ENCODE measurements at places on chromosomes 1 and 21.

- no peak for DNase-seq
These were observed 16.8 kb upstream of the FOXE3 start for GRCh38 chr1:47399138-47399845.

GRCh38 chr1:16249596-16250241 is 12.7 kb upstream of the CPLANE2 start:
- DNase-seq: no peak

GRCh38 chr21:37168666-37169065 is 95.6 kb downstream of the TTC3 start:
- DNase-seq: no peak

GRCh38 chr1:180930687-180931086 is 18.0 kb downstream of the KIAA1614 start:
- DNase-seq: no peak

DNA sequence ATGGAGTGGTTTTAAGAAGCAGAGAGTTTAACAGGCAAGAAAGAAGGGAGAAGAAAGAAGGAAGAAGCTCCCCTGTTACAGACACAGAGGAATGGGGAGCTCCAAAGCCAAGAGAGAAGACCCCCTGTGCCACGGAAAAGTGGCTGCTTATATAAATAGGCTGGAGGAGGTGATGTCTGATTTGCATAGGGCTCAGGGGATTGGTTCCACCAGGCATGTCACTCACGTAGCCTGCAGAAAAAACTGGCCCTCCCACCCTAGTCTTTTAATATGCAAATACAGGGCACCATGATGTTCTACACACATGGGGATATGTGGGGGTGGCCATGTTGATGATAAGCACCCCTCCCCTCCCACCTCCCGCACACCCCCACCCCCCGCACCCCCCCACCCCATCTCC is 99.6 kb downstream of the ETS2 start:
- no peak for DNase-seq

DNA sequence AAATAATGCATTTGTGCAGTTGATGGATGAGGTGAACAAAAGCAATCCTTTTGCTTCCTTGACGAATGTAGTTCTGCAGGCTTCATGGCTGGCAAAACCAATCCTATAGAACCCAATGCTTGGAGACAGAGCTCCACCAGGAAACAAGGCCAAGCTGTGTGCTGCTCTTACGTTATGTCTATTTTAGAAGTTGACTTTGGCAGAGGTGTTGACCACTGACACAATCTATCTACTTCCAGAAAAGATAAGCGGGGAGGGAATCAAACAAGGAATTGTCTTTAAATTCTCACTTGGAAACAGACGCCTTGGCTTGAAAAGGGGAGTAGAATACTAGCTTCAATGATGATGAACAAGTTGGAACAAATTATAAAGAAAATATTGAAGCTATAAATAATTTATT is 211.2 kb downstream of the SETD4 start:
- DNase-seq: no peak

DNA sequence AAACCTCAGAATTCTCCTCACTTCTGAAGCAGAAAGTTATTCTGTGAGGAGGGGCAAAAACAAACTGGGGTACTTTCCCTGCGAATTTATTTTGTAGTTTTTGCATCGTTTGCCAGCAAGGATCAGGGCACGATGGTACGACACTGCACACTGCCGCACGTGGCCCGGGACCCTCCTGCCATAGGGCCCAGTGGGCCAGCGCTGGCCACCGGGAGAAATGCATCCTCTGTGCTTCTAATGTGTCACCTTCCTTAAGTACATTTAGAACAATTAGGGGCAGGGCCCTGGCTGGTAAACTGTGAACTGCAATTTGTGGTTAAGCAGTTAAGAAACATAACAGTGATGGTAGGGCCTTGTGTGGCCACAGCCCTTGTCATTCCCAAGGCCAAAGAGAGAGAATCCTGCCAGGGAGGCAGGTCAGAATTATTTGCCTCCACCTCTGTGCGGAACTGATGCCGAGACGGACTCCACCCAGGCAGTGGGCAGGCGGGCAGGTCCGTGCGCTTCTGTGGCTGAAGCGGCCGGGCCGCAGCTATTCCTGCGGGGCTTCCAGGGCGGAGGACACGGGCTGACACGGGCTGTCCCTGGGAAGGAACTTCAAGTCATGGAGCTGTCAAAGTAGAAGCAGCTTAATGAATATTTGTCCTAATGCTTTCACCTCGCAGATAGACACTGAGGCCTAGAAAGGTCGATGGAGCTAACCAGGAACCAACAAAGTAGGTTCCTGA is 12.5 kb downstream of the GPR137B start:
- no peak for DNase-seq

DNA sequence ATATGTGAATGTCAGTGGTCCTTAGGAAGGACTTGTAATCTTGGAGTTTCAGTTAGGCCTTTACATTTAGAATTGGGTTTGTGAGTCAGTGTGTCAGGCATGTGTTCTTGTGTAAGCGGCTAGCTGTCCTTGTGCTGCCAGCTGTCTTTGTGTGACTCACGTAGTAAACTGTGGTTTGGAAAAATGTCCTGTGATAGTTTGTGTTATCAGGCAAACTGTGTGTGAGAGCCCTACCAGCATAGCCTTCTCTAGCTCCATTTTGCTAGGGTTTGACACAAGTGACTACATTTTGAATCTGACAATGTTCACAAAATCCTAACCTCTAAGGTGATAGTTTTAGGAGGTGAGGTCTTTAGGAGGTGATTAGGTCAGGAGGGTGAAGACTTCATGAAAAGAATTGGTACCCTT is 6.9 kb upstream of the SLC35D1 start:
- DNase-seq: no peak

DNA sequence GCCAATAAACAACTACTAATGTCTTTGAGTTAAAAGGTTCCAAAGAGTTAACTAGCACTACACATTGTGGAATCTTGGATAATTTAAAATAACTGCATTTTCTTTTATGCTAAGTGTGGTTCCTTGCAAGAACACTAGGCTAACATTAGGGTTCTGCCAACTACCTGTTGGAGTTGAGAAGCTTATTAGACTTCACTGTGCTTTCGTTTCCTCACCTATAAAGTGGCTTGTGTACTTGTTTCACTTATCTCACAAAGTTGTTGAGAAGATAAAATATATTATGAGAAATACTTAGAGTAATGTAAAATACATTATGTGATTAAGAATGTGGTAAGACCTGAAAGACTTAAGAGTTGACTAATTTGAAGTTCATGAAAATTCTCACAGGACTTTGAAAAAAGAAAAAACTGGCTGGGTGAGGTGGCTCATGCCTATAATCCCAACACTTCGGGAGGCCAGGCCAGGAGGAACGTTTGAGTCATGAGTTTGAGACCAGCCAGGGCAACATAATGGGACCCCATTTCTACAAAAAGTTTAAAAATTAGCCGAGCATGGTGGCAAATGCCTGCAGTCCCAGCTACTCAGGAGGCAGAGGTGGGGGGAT is 5.6 kb upstream of the RRAGC start:
- DNase-seq: no peak

DNA sequence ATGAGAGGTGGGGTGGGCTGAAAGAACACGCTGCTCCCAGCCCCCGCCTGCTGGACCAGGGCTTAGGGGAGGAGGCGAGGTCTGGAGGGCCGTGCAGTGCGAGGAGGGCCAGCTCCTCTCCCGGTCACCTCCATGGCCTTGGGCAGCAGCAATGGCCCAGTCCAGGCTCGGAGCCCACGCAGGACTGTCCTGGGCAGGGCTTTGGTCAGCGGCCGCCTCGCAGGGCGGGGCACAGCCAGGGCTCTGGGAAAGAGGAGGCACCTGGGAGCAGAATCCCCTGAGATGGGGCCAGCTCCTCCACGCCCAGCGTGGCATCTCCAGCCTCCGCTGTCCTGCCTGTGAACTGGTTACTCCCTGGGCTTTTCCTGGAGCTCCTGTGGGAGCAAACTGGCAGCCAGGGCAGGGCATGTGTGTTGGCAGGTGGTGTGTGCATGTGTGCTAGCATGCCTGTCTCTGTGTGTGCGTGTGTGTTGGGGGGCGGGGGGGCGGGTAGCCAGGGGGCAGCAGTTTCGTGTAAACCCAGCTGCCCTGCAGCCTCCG is 27.4 kb downstream of the ARHGEF16 start:
- DNase-seq: no peak

Measured in activated gamma-delta T cell treated with anti-CD3 and anti-CD28 coated beads, Interleukin-2, amount 50 U/mL, for 16 hours (primary cell).